IPS DF 19.7 (cell line): ENCODE measurements at places on chromosomes 16 and 17.

DNA sequence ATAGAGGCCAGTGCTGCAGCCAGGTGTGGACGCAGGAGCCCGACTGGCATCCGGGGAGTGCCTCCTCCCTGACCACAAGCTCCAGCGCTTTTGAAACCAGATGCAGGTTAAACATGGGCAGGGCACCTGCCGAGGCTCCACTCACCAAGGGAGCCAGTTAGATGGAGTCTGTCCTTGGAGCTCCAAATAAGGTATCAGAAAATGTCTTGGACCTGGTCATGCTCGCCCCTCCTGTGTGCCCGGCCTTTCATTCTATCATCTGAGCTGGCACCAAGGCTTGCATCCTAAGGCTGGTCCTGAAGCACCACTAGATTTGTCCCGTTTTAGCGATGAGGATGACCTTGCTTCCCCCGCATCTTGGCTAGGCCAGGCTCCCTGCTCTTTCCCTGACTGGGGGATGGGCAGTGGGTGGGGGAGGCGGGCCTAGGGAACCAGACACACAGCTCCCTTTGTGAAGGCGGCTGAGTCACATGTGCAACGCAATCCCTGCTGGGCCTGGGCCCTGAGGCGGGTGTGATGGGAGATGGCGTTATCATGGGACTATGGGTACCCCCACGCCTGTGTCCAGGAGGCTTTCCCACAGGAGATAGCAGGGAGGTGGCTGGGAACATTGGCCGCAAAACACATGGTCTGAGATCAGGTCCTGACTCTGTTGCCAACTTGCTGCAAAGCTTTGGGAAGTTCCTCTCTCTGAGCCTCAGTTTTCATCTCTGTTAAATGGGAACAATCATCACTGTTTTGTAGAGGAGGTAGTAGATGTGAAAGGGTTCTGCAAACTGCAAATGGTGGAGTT is 5.0 kb upstream of the ADGRG1 start:
- DNase-seq = no peak

DNA sequence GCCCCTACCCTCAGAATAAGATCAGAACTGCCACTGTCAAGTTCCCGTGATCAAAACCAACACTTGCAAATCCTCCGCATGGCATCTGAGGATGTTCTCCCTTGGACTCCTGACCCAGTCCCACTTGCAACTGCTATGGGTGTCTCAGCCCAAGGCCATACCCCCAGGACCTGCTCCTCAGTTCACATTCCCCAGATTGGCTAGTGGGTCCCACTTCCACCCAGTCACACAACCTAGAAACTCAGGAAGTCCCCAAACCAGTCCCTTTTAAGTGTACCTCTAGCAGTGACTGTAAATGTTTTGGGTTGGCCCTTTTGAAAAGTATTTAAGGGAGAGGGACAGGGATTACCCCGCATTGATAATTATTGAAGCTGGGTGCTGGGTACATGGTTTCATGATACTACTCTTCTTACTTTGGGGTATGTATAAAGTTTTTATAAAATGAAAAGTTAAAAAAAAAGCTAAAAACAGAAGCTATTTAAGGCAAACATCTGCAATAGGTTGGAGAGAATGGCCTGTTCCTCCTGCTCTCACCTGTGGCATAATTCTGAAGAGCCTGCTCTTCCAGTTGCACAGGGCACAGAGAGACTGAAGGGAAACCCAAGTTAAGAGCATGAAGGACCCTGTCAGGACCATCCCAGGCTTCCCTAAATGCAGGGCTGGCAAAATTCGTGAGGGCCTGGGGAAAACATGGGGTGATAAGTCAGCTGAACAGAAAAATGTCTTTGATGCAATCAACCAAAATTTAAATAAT is 42.5 kb downstream of the ERN1 start:
- no peak for DNase-seq

DNA sequence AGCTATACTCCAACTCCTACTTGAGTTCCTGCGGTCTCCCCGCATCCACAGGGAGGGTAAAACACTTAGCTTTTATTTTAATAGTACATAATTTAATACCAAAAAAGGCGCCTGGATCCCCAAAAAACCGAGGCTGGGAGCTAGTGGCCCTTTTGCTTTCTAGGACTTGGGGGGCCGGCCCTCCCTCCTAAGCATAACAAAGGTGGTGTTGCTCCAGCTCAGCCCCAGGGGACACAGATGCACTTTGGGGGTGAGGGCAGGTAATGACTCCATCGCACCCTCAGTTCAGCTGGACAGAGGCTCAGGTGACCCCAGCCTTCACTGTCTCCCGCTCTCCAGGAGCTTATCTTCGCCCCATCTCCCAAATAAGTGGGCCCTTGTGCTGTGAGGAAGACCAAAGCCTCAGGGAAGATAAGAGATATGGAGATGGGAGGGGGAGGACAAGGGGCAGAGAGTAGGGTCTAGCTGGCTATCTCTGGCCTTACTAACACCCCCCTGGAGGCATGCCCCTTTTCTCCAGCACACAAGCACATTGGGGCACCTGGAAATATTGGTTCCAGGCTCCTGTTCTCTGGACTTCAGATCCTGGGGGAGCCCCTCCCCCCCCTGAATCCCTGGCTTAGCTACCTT is 2.8 kb upstream of the NHERF1 start:
- DNase-seq = no peak

DNA sequence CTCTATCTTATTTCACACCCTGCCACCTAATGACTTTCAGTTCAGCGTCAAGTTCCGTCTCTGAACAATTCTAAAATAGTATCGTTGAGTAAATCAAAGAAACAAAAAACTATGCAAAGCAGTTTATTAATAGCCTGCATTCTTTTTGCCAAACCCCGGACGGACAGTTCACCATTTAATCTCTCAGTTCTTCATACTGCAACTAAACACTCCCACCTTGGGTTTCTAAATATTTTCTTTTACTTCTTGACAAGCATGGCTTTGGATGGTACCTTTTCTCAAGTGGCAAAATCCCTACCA is 1.2 kb downstream of the MYH11 start:
- DNase-seq = no peak

GRCh38 chr17:60173304-60173819 is 23.6 kb downstream of the CA4 start:
- DNase-seq = no peak

DNA sequence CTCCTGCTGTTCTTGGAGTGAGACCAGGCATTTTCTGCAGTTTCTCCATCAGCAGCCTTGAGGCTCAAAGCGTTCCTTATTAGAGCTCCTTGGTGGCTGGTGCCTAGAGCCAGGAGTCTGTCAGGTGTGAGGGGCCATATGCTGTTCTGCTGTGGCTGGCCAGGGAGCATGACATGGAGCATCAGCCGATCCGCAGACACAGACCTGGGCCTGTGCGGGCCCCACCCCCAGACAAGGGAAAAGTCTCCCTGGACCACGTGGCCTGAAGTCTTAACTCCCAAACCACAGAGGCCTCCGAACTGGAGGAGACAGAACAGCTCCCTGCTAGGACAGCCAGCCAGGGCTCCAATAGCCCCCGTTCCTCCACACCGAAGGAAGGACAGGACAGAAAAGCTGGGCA is 162.7 kb upstream of the CIBAR2 start:
- no peak for DNase-seq

- no peak for DNase-seq
Observed at GRCh38 chr16:72066747-72067146, 3.7 kb downstream of the HPR start.

DNA sequence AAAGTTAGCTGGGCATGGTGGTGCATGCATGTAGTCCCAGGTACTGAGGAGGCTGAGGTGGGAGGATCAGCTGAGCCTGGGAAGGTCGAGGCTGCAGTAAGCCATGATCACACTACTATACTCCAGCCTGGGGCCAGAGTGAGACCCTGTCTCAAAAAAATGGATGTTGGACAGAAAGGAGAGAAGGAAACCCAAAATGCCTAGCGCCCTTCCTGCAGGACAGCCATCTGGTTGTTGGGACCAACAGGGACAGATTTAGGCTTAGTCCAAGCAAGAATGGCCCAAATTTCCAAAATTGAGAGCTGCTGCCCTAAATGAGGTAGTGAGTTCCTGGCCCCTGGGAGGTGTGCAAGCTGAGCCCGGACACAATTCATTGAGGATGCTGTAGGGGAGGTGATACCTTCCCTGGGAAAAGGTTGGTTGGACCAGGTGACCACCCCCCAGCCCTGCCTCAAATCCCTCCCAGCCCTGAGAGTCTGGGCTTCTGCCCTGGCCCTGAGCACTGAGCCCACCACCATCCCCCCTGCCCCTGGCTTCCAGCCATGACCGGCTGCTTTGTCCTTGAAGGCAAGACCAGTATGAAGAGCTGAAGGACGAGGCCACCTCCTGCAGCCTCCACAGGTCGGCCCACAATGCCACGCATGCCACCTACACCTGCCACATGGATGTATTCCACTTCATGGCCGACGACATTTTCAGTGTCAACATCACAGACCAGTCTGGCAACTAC is 35.1 kb downstream of the IL21R start:
- no peak for DNase-seq

DNA sequence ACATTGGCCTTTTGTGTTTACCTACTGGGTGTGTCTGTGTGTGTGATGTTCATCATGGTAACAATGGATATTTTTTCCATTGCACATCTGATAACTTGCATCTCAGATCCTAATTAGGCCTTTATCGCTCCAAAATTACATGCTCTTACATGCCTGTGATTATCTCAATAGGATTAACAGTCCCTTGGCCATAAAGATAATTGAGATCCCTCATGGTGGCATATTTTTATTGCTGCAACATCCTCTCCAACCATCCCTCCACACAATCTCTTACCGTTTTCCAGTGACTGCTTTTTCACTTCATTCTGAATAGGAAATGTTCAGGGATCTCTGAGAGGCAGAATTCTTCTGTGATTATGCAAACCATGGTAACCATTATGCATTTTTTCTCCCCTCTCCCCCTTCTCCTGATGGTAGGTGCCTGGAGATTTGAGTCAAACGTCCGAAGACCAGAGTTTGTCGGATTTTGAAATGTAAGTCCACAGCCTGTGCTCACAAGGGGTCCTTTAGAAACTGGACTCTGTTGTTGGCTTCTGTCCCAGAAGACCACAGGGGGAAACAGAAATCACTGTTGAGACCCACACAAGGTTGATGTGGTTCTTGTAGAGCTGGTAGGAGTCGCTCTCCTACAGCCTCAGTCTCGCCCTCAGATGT is 405.5 kb downstream of the CPPED1 start:
- DNase-seq = no peak

DNA sequence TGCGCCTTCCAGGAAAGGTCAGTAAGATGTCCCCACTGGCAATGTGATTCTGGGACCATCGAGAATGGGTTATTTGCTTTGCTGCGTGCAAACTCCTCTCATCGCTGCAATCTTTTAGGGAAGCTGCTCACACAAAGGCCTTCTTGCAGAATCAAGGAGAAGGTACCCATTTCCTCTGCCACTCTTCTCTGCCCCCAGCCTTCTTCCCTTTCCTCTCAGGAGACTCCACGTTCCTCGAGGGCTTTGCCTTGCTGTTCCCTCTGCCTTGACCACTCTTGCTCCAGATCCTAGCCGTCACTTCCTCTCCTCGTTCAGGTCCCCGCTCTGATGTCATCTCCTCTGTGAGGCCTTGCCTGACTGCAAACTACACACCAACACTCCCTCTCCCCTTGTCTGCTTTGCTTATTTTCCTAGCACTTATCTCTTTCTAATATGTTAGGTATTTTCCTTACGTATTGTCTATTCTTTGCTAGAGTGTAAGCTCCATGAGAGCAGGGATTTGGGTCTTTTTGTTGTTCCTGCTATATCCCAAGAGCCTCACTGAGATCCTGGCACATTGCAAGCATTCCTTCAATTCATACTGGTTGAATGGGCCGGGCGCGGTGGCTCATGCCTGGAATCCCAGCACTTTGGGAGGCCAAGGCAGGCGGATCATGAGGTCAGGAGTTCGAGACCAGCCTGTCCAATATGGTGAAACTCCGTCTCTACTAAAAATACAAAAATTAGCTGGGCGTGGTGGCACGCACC is 5.3 kb upstream of the CRK start:
- no peak for DNase-seq
